Glomerular endothelial cell (primary cell): ENCODE measurements at places on chromosomes 1 and 21.

GRCh38 chr1:117959364-117959763, 29.8 kb downstream of the WDR3 start:
- DNase-seq = no peak

DNA sequence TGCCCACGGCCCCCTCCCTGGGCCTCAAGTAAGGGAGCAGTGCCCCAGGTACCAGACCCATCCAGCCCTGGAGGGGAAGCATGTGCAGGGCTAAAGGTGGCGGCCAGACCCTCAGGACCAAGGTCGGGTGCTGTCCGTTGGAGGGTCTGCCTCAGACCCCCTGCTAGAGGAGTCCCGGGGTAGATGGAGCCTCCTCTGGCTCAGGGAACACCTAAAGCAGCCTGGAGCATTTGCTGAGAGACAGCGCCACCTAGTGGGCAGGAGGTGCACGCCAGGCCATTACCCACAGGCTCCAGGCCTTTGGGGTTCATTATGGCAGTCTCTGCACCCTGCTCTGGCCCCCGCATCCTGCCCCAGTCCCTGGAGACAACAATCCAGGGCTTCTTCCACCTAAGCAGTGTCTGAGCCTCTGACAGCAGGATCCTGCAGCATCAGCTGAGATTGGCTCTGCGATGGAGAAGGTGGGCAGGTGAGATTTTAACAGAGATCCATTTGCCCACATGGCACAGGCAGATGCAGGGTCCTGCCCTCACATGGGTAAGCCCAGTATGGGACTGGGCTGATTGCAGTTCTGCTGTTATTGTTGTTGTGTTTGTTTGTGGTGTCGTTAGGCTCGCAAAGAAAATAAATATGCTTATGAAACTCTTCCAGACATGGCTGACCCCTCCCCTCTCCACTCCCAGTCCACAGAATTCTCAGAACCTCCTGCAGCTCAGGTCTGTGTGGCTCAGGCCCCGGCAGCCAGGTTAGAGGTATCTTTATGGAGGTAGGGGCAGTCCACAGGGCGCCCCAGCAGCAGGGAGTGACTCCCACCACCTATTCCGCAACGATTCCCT, 42.4 kb downstream of the CTNNBIP1 start:
- no peak for DNase-seq

GRCh38 chr1:52234708-52235107, 92.8 kb downstream of the ZFYVE9 start:
- DNase-seq = no peak

DNA sequence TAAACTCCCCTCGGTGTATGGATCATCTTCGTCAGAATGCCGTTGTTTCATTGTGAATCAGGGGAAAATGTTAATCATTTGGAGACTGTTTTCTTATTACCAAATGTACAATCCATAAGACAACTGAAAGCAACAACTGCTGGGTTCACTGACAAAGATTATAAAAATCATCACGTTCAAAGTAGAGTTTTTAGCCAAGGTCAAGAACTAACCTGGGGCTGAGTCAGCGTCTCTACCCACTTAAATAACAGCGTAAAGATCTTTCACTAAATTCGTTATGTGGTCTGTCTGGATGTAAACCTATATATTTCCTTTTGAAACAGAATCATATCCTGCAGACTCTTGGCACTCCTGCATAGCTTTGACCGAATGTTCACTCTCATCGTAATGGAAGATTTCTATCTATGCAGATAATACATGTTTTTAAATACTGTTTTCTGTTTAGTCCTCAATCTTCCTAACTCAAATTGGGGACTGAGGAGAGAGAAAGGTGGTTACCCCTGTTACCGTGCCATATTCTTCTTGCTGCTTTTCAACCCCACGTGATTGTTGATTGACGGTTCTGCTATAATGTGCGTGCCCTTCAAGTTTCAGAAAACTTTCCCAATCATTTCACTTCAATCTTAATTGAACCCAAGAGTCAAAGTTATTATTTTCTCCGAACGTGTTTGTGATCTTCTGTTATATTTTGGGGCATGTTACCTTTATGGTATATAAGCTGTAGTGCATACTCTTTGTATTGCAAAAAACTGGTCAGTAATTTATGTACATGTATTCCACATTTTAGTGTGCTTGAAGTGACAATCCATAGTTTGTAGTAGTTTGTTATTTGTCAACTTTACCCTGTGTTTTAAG, 15.6 kb upstream of the NCMAP start:
- DNase-seq = no peak

DNA sequence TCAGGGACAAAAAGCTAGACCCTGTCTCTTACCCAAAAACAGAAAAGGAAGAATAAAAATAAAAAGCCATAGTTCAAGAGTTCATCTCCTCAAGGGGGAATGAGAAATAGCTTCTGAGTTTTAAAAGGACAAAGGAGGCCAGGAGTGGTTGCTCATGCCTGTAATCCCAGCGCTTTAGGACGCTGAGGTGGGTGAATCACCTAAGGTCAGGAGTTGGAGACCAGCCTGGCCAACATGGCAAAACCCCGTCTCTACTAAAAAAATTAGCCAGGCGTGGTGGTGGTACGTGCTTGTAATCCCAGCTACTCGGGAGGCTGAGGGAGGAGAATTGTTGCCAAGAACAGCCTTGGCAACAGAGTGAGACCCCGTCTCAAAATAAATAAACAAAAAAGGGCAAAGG, 38.6 kb upstream of the CPLANE2 start:
- no peak for DNase-seq

GRCh38 chr1:43688594-43689000, 18.7 kb upstream of the ST3GAL3 start:
- DNase-seq = no peak

GRCh38 chr1:217881607-217882332, 250.6 kb downstream of the SPATA17 start:
- no peak for DNase-seq

- DNase-seq = no peak
Observed at GRCh38 chr1:81034291-81034690, 766.4 kb upstream of the ADGRL2 start.

GRCh38 chr1:33237579-33237978, 18.7 kb upstream of the ZNF362 start:
- DNase-seq = no peak

DNA sequence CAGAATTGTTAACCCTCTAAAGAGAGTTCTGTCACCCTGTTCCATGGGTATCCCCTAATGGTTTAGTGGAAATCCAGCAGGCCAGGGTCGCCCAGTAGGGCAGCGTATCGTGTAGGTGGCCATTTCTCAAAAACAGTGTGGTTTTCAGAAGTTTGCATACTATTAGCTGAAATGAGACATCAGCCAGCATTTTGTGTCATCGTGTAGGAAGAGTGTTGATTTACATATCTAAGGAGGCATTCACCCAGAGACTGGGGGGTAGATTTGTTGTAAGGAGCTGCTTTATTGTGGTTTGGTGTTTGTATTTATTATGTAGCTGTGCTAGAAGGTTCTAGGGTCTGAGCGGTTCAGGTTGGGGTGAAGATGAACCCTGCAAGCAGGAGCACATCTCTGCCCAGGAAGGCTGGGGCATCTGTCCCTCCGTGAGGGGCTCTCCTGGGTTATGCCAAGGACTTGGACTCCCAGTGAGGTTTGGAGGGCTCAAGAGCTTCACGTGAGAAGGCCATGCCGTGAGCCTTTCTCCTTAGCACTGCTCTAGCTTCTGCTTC, 174.4 kb downstream of the PGBD5 start:
- DNase-seq = no peak

GRCh38 chr1:11881749-11882441, 23.1 kb upstream of the NPPB start:
- DNase-seq = no peak

DNA sequence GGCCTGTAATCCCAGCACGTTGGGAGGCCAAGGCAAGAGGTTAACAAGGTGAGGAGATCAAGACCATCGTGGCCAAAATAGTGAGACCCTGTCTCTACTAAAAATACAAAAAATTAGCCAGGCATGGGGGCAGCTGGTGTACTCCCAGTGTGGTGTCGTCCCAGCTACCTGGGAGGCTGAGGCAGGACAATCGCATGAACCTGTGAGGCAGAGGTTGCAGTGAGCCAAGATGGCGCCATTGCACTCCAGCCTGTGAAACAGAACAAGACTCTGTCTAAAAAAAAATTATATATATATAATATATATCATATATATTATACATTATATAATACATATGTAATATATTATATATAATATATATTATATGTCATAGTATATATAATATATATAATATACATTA, 249.2 kb upstream of the TPTE start:
- no peak for DNase-seq

DNA sequence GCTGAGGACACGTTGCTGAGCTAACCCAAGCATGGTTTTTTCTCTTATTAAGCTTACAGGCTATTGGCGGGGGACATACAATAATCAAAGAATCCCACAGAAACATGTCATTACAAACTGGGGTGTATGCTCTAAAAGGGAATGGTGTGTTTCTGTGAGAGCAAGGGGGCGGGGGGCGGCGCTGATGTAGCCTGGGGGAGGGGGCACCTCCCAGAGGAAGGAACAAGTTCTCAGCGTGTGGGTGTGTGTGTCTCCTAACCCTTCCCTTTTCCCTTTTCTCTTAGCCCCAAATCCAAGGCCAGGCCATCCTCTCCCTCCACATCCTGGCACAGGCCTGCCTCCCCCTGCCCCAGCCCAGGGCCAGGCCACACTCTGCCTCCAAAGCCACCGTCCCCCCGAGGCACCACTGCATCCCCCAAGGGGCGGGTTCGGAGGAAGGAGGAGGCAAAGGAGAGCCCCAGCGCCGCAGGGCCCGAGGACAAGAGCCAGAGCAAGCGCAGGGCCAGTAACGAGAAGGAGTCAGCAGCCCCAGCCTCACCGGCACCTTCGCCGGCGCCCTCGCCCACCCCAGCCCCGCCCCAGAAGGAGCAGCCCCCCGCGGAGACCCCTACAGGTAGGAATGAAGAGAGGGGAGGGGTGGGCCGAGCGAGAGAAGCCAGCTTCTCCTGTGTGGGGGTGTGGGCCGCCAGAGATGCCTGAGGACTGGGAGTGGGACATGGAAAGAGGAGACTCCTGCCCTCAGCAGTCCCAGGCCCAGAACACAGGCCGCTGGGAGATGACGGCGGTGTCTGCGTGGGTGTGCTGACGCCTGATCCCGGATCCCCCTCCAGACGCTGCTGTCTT, 21.9 kb downstream of the MAP7D1 start:
- DNase-seq = no peak

DNA sequence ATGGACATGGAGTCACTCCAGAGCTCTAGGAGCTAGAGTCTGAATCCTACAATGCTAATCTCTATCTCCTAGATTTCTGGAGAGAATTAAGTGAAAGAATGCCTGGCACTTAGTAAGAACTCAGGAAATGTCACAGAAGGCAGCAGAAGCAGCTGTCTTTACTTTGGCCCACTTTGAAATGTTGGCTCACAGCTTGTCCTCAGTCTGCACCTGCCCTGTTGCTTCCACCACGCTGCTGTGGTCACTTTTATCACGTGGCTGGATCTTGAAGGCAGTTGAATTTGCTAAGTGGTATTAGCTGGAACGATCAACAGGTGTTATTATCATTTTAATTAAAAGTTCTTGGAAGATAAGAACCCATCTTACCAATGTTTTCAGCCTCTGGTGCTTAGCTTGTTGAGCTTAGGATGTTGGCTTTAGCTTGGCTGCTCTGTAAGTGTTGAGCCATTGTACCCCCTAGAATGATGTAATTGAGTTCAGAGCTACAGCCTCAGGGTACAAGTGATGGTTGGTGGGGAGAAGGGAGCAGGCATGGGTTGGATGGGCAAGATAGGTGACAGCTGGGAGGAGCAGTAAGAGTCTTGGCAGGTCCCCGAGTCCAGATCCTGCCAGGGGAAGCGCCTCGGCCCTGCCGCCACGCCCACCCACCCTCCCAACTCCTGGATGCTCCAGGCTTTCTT, 41.9 kb upstream of the EPS8L3 start:
- no peak for DNase-seq

DNA sequence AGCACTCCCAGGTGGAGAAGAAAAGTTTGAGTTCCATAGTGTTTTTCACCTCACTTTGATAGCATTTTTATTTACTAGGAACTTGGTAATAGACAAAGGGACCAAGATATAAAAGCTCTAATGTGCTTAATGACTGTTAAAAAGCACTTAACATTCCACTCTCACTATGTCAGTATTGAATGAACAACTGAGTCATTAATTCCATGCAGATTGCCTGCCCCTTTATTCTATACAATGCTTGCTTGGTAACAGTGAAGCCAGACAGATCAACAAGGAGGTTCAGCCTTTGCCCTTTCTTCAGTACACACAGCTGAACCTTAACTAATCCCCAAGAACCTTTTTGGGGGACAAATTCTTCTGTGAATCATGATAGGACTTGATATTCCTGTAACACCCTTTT, 425.5 kb downstream of the NUF2 start:
- no peak for DNase-seq

GRCh38 chr21:18725653-18726052, 322.1 kb upstream of the TMPRSS15 start:
- DNase-seq = no peak

DNA sequence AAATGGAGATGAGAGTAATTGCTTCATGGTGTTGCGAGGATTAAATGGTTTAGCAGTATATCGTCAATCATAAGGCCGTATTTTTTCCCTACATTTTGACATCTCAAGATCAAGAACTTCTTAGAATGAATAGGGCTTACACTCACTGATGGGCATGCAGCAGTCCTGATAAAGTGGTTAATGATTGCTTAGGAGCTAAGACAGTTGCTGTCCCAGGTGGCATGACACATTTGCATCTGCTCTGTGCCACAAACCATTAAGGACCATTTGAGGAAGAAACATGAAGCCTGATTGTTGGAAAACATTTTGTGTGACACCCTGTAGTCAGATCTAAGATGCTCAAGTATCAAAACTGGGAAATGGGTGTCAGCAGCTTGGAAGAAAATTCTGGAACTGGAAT, 81.0 kb upstream of the SGIP1 start:
- no peak for DNase-seq

DNA sequence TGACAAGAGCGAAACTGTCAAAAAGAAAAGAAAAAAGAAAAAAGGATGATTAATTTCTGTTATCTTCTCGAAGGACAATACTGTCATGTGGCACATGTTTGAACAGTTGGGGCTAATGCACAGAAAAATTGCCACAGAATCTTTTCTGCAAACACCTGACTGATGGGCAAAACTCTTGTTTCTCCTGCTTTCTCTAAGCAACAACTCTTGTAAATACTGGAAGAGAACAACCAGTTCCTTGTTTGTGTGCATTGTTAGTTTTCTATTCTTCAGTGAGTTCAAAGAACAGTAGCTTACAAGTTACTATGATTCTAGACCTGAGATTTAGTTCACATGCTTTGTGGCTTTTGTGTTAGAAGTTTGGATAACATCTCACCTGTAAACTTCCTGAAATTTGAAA, 60.7 kb downstream of the CDC14A start:
- no peak for DNase-seq

DNA sequence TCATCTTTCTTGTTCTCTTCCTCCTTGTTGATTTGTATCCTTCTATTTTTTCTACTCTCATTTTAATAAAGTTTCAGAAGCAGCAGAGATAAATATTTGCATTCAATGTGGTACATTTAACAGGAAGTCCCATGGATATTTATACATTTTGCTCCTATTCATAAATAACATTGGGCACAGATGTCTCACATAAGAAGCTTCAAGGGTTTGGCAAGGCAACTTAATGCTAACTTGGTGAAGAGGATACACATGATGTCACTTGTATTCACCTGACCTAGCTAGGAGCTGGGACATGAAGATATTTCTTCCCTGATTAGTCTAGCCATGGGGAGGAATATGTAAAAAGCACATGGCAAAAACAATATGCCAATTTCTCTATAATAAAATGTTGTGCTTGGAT, 65.1 kb upstream of the DUSP10 start:
- DNase-seq = no peak

- DNase-seq = no peak
Observed at GRCh38 chr1:212481438-212481767, 48.7 kb downstream of the NENF start.

- DNase-seq = no peak
Observed at GRCh38 chr1:67429528-67430357, 459 bp downstream of the SERBP1 start.
